SHP77 treated with DMSO at 0.1 percent for 48 hours (cell line): ENCODE measurements at places on chromosomes 16 and 17.

GRCh38 chr17:57544834-57545463 lies 200.2 kb downstream of the CCDC182 start:
- DNase-seq = no peak

- DNase-seq = no peak
Observed at GRCh38 chr17:78667741-78668640, 90.8 kb upstream of the DNAH17 start.

DNA sequence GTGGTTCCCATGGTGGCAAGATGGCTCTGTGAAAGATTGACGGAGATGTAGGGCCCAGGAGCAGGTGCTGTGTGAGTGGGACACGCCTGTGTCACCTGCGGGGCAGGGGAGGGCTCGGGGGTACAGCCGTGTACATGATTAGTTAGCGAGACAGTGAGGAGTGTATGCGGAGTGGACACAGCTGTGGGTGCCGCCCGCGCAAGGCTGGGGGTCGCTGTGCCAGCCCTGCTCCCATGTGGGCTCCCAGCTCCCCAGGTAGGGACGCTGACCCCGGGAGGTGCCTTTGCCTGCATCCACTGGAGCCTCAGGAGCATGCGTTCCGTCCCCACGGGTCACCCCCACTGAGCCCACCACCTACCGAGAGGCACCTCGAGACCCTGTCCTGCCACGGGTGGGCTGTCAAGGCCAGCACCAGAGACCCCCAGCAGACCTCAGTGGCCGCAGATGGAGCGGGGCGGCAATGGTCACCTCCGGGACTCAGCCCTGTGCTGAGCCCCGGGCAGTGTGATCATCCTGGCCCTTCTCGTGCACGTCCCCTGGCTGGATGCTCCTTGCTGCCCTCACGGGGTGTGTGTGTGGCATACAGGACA lies 7.4 kb downstream of the CAPN15 start:
- no peak for DNase-seq

DNA sequence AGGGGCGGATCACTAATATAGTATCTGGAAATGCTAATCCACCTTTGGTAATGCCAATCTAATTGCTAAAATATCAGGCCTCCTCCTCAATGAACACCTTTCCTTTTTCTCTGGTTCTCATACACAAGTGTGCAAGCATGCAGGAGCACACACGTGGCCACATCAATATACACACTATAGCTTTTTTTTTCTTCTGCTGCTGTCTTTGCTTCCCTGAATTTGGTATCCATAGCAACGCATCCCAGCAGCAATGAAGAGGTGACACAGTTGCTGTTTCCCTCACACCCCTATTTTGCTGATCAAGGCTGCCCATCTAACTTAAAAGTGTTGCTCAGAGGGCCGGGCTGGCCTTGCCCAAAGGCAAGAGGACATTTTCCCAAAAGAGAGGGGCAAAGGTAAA lies 15.4 kb downstream of the NOG start:
- DNase-seq = no peak

GRCh38 chr16:1541293-1542165 lies 8.1 kb downstream of the TMEM204 start:
- no peak for DNase-seq

GRCh38 chr17:67276075-67276474 lies 31.1 kb upstream of the HELZ start:
- peak; percentile 30 for DNase-seq

- no peak for DNase-seq
Observed at GRCh38 chr17:56593646-56594319, at the start of gene NOG. NOG (plus strand) TSS chr17:56593699; CDS start chr17:56594224, 525 bp downstream.

DNA sequence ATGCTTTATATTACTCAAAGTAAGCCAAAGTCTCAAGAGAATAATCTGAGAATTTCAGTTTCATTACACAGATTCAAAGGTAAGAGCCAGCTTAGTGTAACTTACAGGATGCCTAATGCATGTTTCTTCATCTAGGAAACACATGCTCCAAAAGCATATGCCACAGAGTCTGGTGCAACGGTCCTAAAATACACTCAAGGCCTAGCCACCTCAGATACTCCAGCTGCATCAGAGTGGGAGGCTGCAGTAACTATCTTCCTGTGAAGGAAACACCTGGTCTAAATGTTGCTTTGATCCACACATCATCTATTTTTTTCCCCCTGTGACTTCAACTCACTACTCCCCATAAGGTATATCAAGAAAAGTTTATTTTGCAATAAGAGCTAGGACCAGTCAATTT lies 51.6 kb upstream of the CORO6 start:
- DNase-seq = no peak

- no peak for DNase-seq
Observed at GRCh38 chr16:58409316-58409973, 17.2 kb downstream of the GINS3 start.

GRCh38 chr16:78317564-78318240 lies 218.2 kb downstream of the WWOX start:
- DNase-seq = peak; percentile 28

DNA sequence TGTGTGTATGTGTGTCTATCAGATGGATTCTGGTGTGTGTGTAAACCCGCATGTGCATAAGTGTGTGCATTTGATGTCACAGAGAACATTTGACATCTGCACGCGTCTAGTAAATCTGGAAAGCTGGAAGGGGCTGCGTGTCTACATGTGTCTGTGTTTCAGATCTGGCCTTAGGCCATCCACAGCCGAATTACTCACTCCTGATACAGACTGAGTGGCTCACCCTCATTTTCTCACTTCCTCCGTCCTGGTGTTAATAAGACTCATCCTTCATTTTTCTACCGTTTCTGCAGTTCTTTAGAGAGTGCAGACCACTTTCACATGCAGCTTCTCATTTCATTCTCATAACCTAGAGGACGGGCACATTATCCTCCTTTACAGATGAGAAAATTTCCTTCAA lies 491.6 kb downstream of the CDH13 start:
- no peak for DNase-seq

DNA sequence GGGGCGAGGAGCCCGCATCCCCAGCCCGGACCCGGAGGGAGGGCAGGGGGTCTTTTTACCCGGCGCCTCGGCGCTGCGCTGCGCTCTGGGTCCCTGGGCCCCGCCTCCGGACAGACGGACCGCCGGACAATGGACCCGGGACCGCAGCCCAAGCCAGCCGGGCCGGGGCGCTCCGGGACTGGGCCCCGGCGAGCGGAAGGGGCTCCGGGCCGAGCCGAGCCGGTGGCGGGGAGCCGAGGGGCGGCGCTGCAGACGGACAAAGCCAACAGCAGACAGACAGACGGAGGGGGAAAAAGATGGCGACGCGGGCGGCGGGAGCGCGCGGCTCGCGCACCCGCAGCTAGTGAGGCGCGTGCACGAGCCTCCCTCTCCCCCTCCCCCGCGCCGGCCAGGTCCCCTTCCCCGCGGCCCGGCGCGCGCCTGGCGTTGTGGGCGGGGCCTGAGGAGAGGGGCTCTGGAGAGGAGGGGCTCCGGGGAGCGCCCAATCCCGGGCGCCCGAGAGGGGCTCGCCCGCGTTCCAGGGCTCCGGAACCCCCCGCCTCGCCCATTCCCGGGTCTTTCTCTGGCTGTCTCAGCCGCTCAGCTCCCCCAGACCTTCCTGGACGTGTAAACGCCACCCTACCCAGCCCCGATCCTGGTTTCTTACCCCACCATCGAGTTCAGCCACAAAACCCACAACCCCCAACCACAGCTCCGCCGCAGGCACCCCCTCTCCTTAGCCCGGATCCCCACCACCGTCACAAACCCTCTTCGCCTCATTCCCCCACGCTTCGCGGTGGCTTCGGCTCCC lies at the start of gene ZNF821:
TSS of gene ZNF821 (minus strand) at position 334 of the 790 bp plus-strand sequence. CDS start 4,236 bp downstream, outside the sequence.
- peak; percentile 7 for DNase-seq

GRCh38 chr17:17842111-17842876 lies 5.5 kb upstream of the SREBF1 start:
- DNase-seq = no peak
